ENCODE measurements at places on chromosomes 6 and 20.

GRCh38 chr20:12311094-12311865 is 393.6 kb downstream of the BTBD3 start:
- no peak for DNase-seq

DNA sequence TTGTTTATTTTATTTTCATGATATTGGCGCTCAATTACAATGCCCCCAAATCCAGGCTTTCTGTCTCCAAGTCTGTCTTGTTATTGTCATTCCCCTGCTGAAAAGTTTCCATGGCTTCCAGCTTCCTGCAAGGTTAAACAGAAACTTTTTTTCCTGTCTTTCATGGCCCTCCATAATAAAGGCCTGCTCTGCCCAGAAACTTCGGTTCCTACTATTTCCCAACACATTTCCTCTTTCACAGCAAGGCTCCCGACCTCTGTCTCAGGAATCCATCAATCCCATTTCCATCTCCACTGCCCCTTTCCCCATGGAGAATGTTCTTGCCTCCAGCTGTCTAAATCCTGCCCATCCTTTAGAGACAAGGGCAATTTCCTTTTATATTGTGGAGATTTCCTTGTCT is 365.2 kb upstream of the JARID2 start:
- DNase-seq: no peak

DNA sequence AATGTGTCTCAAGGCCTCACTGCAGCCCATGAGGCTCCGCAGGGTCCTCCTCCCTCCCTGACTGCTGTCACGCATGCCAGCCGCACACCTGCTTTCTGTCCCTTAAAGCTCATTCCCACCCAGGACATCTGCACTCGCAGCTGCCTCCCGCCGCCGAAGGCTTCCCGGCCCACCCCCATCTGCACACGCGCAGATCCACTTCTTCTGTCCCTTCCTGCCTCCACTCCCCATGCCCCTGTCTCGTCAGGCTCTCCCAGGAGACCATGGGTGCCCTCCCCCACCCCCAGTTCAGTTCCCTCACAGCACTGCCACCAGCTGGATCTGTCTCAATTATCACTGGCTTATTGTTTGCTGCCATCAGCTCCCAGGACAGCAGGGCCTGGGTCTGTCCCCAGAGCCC is 63.0 kb downstream of the RIPOR3 start:
- DNase-seq: no peak

DNA sequence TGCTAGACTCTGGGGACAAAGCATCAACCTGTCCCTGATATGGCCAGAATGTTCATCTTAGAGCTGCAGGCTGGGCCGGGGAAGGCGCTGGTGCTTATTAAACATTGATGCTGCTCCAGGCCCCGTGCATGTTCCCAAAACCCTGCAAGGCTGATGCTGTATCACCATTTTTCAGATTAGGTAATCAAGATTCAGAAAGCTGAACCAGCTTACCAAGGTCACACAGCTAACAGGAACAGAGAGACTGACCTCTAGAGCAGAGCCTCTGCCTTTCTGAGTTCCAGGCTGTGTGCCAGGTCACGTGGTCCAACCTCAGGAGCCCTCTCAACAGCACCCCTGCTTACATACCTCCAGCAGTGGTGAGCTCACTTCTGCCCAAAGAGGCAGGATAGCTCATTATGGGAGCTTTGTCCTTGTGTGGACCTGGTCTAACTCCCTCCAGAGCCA is 16.1 kb upstream of the VSTM2L start:
- DNase-seq: no peak

GRCh38 chr6:144332177-144332576 is 47.0 kb downstream of the UTRN start:
- DNase-seq: no peak

DNA sequence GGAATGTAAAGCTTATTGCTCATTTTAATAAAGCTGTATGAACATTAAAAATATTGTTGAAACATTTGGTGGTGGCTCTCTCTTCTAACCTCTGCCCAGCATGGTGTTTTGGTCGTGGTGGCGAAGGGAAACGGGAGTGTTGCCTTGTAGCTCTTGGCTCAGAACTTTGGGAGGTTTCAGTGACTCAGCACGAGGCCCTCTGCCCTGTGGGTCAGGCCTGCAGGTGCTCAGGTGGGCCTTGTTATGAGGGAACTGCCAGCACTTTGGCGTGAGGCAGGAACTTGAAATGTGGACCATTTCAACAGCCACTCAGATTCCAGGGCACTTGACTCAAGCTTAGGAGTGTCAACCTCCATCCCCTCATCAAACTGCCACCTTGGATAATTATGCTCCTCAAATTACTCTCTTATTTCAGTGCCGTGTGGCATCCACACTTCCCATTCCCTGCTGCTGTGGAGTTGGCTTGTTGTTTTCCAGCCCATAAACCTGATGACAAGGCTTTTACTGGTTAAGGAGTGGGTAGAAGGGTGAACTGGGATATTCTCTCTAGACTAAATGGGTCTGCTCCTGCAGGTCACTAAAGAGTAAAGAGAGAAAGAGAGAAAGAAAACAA is 36.3 kb downstream of the PRDM1 start:
- no peak for DNase-seq

GRCh38 chr6:157761331-157761921 is 61.6 kb upstream of the SNX9 start:
- peak; percentile 68 for DNase-seq

DNA sequence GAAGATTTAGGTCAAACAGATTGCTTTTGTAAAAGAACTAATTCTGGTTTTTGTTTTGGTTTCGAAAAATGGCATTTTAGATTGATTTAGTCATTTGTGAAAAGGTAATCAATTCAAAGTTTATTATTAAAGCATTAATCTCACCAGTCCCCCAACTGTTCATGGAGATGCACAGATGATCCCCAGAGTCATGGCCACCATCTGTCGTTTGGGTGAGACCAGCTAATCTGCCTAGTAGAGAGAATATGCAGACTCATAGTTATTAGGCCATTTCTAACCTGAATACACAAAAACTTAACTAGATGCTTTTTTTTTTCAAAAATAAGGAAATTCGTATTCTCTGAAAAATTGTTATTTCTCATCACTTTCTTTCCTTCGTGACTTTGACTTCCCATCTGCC is 58.1 kb downstream of the C6orf58 start:
- DNase-seq: no peak

- no peak for DNase-seq
Observed at GRCh38 chr6:114987281-114987680, 644.5 kb upstream of the HS3ST5 start.

- no peak for DNase-seq
Observed at GRCh38 chr20:45289942-45290676, 16.5 kb upstream of the RBPJL start.

GRCh38 chr6:317448-318144 is 25.3 kb downstream of the DUSP22 start:
- no peak for DNase-seq

DNA sequence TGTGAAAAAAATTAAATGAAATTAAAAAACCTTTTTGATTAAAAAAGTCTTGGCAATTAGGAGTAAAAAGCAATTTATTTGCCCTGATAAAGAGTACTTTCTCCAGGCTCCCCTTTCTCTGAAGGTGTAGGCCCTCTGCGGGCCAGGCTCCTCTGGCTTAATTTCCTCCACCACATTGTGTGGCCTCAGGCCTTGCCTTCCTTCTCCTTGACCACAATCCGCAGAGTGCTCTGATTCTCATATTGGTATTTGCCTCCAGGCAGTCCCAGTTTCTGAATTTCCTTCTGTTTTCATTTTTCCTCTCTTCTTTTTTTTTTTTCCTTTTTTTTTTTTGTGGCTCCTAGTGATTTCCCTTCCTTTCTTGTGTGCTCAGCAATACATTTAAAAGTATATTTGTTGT is 96.4 kb downstream of the AIG1 start:
- no peak for DNase-seq

DNA sequence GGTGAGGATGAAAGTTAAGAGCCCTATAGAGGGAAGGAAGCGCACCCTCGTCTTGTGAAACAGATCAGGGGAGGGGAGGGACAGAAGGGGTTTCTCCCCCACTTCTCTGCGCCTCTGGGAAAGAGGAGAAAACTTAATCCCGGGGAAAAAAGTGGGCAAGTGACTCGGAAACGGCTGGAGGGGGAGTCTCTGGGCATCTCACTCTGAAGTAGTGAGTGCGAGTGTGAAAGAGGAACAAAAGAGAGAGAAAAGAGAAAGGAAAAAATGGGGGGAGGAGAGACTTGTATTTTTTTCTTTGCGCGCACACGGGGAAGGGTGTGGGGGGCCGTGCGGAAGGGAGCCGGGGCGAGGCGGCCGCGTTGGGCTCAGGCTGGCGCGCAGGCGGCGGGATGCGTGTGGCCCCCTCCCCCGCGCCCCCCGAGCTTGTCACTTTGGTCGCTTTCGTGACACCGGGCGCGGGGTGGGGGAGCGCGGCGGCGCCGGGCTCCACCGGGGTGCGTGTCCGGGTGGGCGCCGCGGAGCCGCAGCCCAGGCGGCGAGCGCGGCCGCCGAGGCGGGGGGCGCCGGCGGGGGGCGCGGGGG is 454 bp downstream of the L3MBTL3 start:
- DNase-seq: peak; percentile 28

DNA sequence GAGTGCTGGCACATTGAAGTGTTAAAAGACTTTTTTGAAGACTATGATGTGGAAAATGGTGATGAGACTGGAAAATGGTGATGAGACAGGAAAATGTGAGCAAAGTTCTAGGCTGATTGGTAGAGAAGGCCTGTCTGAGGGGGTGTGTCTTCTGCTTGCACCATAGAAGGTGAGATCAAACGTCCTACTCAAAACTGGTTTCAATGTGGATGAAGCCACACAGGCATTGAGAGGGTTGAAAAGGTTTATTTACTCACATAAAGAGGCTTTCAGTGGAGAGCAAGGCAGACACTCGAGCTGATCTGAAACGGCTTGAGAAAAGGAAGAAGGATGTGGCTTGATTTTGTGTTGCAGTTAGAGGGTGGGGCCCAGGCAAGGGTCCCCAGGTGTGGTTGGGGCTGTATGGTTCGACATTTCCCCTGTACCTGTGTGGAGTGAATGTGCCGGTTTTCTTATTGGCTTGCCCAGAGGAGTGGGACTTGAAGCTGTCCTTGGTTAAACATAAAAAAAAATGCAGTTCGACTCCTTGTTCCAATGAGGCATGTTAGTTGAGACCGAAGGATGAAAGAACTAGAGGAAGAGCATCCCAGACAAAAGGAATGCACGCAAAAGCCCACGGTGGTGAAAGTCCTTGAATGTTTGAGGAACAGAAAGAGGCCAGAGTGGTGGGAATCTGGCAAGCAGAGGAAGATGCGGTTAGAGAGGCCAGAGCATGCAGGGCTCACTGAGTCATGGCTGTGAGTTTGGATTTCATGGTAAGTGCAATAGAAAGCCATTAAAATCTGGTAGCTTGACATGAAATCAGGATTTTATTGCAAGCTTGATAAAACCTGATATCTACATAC is 172.3 kb downstream of the EPM2A start:
- no peak for DNase-seq

DNA sequence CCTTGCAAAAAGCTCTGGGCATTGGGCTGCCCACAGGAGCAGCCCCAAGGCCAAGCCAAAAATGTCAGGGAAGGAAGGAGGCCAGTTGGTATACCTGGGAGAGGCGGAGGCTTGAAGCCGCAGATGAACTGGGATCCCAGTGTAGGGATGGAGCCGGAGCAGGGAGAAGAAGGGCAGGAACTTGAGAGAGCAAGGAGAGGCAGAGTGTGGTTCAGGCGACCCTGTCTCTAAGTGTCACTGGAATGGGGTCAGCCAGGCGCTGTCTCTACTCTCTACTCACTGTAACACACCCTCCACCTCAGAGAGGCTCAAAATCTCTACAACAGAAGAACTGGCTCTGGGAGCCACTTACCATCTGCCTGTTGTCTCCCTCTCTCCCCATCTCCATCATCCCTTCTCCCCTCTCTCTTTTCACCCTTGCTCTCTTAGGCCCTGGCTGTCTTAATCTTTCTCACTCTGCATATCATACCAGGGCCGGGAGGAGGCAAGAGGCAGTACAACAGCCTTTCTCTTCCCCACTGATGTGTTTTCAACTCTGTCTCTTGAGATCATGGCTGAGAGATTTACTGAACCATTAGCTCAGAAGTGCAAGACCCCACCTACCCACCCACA is 93.3 kb downstream of the CRYBG1 start:
- no peak for DNase-seq

DNA sequence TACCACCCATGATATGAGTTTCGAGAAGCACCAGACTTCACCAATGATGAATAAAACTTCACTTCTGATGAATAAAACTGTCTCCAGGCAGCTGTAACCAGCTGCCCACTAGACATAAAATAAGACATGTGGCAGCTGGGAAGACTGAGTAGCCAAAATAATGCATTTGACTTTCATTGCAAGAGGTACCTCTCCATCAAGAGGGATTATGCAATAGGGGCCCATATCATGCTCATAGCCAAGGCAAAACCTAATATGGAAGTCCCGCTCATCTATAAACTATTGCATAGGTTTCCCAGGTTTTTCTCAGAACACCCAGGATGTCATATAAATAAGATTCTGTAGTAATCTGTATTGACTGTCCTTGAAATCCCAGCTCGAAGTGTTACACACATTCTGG is 155.5 kb downstream of the SIM1 start:
- DNase-seq: no peak

- DNase-seq: no peak
Observed at GRCh38 chr6:40444811-40445210, 142.4 kb downstream of the LRFN2 start.

GRCh38 chr20:46549188-46549972 is 1.1 kb downstream of the OCSTAMP start:
- DNase-seq: no peak

DNA sequence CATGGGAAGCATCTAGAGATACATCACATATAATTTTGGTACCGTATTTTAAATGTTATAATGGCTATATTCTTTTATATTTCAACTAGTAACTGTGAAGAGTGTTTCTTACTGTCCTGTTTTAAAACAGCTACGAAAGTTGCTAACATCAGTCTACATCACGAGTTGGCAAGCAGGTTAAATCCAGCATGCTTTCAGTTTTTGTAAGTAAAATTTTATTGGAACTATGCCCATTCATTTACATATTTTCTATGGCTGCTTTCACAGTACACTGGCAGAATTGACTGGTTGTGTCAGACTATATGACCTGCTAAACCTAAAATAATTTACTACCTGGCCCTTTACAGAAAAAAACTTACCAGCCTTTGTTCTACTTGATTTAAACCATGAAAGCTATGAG is 478.1 kb downstream of the PHF3 start:
- DNase-seq: no peak

- no peak for DNase-seq
Observed at GRCh38 chr6:96687121-96687520, 124.2 kb downstream of the FHL5 start.
